ENCODE measurements at places on chromosomes 5 and 9.

DNA sequence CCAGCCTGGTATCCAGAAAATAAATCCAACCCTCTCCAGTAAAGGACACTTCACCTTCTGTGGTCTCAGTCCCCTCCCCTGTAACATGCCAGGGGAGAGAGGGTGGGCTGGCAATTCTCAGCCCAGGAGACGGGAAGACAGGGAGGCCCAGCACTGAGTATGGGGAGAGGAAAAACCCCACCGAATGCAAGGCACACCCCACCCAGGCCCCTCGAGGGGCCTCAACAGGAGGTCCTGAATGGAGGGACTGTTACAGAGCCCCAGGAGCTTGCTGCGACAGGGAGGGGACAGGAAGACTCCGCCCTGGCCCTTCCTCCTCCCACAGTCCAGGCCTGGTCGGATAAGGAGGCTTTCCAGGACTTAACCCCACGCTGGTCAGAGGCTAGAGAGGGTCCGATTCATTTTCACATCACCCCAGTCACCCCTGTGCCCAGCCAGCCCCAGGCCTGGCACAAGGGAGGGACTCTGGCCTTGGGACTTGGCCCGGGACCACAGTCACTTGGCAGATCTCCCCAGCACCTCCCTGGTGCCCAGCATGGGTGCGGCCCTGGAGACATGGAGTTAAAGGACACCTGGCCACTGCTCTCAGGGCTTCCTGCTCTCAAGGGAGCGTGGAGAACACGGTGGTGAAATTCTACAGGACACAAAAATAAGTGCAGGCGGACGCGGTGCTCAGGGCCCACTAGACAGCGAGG lies 44.9 kb upstream of the STXBP1 start:
- no peak for DNase-seq

DNA sequence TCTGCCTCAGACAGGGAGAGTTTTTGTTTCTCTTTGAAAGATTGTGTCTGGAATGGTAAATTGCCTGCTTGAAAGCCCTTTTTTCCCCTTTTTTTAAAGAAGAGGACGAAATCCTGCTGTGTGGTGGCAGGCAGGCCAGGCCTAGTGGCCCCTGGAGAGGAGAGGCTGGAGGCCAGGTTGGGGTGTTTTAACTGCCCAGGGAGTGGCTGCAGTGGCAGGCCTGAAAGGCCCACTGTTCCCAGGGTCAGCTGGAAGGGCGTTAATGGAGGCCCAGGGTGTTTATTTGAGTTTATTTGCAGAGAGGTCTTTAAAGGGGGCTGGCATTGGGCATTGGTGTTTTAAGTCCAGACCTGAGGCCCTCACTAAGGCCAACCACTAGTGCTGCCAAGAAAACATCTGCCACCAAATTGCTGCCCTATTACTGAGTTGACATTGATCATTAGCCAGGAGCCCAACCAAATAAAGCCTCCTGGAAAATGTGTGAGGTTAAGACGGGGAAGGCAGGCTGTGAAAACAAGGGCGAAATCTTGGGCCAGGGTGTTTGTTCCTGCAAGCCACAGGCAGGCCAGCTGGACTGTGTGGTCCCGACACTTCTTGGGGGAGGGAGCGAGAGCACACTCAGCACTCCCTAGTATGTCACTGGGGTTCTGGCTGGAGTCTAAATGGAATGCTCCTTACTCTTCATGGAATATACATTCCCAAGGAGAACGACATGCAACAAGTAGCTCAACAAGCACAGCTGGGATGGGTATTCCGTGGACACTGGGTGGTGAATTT lies 5.0 kb downstream of the JADE2 start:
- no peak for DNase-seq

GRCh38 chr9:133321411-133321935 lies 14.5 kb downstream of the SURF6 start:
- no peak for DNase-seq

DNA sequence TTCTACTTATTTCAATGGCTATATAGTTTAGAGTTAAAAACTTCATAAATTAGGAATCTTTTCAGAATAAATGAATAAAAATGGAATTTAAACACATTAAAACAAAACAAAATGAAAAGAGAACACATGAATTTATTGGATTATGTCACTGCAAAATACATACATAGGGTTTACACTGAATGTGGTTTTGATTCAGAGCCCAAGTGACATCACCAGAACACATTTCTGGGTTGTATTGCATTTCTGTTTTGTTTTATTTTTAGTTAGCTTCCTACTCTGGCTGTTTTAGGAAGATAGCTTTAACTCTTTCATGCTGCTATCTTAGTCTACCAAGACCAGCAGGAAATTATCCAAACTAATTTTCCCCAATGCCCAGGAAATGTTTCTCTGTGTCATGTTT lies 1935.0 kb downstream of the EFNA5 start:
- DNase-seq = no peak

DNA sequence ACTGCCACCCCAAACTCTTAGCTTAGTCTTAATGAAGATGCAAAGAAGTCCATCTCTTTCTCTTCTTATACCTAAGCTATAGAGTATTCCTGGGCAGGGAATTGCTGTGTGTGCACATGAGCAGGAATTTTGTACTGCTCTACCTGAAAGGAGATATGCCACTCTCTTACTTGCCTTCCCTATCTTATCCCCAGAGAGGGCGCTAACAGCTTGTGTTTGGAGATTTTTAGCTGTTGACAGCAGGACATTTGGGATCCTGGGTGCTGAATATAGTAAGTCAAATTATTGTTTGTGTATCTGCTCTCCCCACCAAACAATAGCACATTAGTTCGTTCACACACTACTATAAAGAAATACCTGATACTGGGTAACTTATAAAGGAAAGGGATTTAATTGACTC lies 159.5 kb downstream of the GABRG2 start:
- DNase-seq = no peak

DNA sequence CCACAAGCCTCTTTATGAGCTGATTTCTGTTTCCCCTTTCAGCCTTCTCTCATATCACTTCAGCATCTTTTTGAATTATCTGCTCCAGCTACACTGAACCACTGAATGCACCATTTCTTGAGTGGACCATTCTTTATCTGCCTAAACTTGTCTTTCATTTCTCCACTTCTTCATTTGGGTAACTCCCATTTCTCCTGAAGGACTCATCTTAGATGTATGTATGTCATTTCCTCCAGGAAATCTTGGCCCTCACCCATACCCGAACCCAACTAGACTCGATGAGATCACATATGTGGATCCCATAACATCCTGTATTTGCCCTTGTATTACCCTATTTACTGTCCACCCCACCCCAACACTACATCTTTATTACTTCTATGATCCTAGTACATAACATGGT lies 249.8 kb downstream of the KIF4B start:
- no peak for DNase-seq

DNA sequence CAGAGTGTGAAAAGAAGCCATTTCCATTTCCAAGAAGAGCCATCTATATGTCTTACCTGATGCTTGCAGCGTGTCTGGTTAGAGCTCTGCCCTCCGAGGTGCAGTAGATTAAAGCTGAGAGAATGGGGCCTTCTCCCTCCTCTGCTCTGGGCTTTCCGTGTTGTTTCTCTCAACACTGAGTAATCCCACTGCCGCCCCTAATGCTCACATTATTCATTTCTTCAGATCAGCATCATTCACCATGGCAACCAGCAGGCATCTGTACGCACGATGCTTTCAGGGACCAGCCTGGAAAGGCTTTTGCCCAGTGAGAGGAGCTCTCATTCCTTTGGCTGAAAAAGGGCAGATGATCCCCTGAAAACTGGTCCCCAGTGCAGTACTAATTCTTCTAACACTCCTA lies 79.6 kb downstream of the CYFIP2 start:
- no peak for DNase-seq

DNA sequence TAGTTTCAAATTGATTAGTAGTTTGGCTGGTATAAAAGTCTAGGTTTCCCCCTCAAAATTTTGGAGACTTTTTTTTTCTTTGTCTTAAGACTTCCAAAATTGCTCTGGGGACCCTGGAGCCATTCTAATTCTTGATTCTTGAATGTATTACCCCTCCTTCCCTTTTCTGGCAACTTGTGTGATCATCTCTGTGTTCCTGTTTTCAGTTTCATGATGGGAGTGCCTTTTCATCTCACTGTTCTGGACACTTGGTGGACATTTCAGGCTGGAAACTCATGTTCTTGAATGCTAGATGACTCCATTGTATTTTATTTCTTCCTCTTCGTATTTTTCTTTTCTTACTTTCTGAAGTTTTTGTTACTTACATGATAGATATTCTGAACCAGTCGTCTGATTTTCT lies 57.3 kb upstream of the LRRC70 start:
- no peak for DNase-seq

GRCh38 chr9:129500161-129500862 lies 120.6 kb downstream of the C9orf50 start:
- no peak for DNase-seq

- no peak for DNase-seq
Observed at GRCh38 chr5:123090661-123091297, 1.7 kb downstream of the PRDM6 start.

DNA sequence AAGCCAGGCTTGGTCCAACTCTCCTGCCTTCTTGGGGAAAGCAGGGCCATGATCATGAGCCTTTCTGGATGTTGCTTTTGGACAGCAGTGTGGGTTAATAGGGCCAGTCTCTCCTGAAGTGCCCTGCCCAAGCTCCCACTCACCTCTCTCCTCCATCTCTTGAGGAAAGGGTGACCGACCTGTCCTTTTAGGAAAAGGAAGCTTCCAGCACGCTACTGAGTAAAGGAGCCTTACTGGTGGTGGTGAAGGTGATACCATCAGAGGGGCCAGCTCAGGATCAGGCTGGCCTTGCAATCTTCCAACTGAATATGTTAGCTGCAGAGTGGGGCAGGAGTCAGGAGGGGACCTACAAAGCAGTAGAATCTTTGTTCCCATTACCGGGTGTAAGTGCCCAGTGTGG lies 2.2 kb upstream of the RGS3 start:
- DNase-seq = no peak

DNA sequence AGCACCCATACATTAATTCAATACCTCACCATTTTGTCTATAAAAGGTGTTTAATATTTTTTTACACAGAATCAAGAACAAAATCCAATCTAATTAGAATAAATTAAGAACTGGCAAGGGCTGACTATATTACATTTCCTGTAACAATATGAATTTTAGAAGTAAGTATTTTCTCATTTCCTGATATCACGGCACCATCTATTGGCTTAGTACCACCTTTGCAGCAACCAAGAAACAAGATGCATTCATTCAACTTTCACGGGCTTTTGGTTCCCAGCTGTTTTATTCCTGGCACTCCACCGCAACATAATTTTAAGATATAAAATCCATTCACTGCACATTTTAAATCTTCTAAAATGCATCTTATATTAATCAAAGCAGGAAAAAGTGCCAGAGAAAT lies 20.6 kb downstream of the PSMB7 start:
- no peak for DNase-seq

- DNase-seq = no peak
Observed at GRCh38 chr9:21144603-21145002, 3.0 kb upstream of the IFNW1 start.

DNA sequence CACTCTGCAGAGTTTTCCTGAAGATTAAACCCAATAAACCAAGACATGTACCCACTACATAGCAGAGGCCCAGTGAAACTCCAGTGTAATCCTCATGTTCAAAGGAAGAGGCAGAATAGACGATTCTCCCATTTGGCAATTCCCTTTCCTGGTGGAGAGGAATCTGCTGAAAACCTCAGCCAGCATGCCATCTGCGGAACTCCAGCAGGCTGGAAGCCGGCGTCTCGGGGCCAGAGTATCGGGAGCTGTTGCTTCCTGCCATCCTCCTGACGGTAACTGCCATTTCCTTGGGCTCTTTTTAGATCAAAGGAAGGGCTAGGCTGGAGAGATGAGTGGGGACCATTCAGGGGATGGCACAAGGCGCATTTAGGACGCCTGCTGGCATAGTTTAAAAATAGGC lies 20.5 kb downstream of the NEURL1B start:
- no peak for DNase-seq

DNA sequence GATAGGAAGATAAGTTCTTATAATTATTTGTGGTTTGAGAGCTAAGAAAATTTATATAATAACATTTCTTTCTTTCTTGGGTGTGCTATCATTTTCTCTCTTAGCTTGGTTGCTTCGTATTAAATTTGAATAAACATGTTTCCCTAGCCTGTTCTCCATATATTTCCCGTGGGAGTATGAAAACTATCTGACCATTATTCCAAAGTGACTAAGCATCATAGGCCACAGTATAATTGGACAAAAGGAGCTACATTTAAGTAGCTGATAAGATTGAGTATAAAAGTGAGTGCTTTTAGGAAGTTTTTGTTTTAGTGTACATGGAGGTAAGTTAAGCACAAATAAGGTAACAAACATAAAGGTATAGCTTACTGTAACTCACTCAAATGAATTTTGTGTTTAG lies 8.4 kb upstream of the OSMR start:
- no peak for DNase-seq

GRCh38 chr9:124673063-124673462 lies 98.0 kb downstream of the NR6A1 start:
- DNase-seq = no peak

- no peak for DNase-seq
Observed at GRCh38 chr9:101028346-101029314, at the start of gene PLPPR1. Gene PLPPR1, plus strand, starts transcription at chr9:101028727.

DNA sequence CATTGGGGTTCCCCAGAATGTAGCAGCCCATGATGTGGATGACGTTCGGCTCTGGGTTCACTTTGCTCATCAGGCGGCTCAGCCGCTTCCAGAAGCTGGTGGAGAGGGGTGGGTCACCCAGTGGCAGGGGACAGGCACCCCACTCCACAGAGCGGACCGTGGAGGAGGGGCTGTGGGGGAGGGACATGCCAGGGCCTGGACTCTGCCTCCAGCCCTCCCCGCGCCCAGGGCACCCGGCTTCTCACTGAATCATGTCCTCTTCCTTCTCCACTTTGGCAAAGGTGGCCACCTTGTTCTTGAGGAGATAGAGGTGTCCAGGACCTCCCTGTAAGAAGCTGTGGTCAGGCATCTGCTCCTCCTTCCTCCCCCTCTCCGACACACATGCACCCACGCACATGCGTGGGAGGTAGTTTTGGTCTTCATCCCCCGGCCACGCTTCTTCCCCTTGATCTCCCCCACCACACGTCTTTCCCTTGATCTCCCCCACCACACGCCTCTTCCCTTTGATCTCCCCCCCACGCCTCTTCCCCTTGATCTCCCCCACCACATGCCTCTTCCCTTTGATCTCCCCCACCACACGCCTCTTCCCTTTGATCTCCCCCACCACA lies 8.9 kb upstream of the ENTPD8 start:
- DNase-seq = no peak

GRCh38 chr5:149472399-149472798 lies 78.8 kb downstream of the CSNK1A1 start:
- DNase-seq = no peak

Measured in stimulated activated CD4-positive, alpha-beta T cell treated with anti-CD3 and anti-CD28 coated beads, Interleukin-4, amount 100 ng/mL, for 4 hours (primary cell).